ENCODE measurements at places on chromosomes 5 and 9. TPM values are rescaled to one million over a fixed set of nuclear protein-coding genes. Genes with fewer than 3 reads are reported as not detected.

The EGFL7 gene
- total RNA-seq, result 30.2 TPM

The LHX6 gene
- total RNA-seq, result 7.6 TPM

The PCDHB11 gene
- not detected for total RNA-seq

The NTRK2 gene
- not detected for total RNA-seq

DNA sequence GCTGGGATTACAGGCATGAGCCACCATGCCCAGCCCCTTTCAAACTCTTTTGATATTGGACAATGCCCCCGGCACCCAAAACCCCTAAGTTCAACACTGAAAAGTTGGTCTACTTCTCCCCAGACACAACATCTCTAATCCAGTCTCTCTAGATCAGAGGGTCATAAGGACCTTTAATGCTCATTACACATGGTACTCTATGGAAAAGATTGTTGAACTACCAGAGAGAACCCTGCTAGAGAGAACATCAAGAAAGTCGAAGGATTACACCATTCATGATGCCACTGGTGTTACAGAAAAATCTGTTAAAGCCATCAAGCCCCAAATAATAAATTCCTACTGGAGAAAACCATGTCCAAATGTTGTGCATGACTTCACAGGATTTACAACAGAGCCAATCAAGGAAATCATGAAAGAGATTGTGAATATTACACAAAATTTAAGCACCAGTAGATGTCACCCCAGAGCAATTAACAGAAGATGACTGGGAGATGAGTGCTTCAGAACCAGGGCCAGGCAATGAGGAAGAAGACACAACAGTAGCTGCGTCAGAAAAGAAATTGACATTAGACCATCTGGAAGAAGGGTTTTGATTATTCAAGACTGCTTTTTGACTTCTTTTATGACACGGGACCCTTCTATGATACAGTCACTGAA lies 28.3 kb upstream of the NIPAL4 start:
- DNase-seq, result no peak
- no peaks in the 10 kb centered on the region for H3K36me3 ChIP-seq
- H3K27me3 ChIP-seq, result no peaks in the 10 kb centered on the region
- no peak overlapping the region for H3K4me3 ChIP-seq
- H3K27ac ChIP-seq, result no peak overlapping the region

GRCh38 chr5:117461966-117462365 lies 887.3 kb upstream of the SEMA6A start:
- no peak overlapping the region for H3K27ac ChIP-seq
- no peak for DNase-seq
- H3K4me3 ChIP-seq, result no peak overlapping the region
- H3K27me3 ChIP-seq, result no peaks in the 10 kb centered on the region
- H3K36me3 ChIP-seq, result no peaks in the 10 kb centered on the region

DNA sequence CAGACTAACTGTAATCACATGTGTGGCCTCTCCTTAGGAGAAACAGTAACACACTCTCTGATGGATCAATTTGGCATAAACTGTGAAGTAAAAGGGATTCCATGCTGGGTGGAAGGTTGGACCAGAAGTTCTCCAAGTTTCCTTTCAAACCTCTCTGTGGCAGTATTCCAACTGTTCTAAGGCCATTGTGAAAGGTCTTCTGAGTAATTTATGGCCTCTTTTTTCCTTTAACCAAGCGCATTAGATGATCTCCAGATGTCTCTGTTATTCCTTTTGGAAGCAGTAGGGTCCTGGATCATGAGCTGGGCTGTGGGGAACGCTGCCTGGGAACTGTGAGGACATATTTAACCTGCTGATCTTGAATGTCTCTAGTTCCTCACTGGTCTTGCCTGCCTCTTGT lies 80.6 kb upstream of the IL6ST start:
- no peaks in the 10 kb centered on the region for H3K36me3 ChIP-seq
- H3K27me3 ChIP-seq, result no peaks in the 10 kb centered on the region
- H3K27ac ChIP-seq, result no peak overlapping the region
- DNase-seq, result no peak

DNA sequence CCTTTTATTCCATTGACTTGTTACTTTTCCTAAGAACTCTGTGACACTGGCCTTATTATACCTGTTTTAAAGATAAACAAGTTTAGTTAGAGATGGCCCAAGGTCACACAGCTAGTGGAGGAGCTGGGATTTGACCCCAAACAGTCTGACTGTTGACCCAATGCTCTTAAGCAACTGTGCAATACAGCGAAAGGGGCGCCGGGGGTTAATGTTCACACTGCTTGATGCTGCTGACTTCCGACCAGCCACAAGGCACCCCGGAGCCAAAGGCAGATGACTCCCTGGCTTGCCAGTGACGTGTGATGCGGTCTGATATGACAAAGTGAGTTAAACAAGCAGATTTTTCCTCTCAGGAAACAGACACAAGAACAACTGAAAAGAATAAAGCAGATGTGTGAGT lies 23.9 kb downstream of the PIK3R1 start:
- peaks cover 1% of the 10 kb centered on the region for H3K36me3 ChIP-seq
- no peak overlapping the region for H3K27ac ChIP-seq
- no peaks in the 10 kb centered on the region for H3K27me3 ChIP-seq

GRCh38 chr5:72268753-72269410 lies 51.2 kb downstream of the MRPS27 start:
- DNase-seq, result peak; percentile 72
- H3K27me3 ChIP-seq, result no peaks in the 10 kb centered on the region
- no peaks in the 10 kb centered on the region for H3K36me3 ChIP-seq
- H3K4me3 ChIP-seq, result no peak overlapping the region
- H3K4me1 ChIP-seq, result 0 out of 2 replicates have a peak, but pooled peaks cover 5% of the 10 kb centered on the region
- peak overlapping the region; percentile 6 for H3K27ac ChIP-seq

DNA sequence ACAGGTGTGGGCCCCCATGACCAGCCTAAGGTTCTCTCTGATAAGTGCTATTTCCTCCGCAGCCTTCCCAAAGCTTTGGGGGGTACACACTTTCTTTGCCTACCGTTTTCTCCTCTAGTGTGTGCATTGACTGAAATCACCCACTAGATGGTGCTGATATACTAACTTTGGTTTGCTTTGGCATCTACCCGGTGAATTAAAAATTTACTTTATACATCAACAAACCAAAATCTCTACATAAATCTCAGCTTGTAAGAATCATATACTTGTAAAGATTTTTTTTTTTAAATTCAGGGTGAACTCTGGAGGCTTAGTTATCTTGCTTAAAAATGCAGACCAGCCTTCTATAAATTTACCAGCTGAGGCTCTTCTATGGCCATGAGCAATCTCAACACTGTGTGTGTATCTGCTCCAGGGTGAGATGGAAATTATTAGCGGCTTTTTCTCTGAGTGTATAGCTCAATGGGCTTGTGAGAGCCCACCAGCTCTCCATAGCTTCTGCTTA lies 475.7 kb upstream of the TNC start:
- no peaks in the 10 kb centered on the region for H3K36me3 ChIP-seq
- H3K4me3 ChIP-seq, result no peak overlapping the region
- H3K27me3 ChIP-seq, result no peaks in the 10 kb centered on the region

- H3K4me3 ChIP-seq, result no peak overlapping the region
- H3K27ac ChIP-seq, result no peak overlapping the region
- peaks cover 7% of the 10 kb centered on the region for H3K4me1 ChIP-seq
- no peak for DNase-seq
- H3K36me3 ChIP-seq, result no peaks in the 10 kb centered on the region
Measured at GRCh38 chr5:71887680-71888079, 168.6 kb downstream of the CARTPT start.

GRCh38 chr5:100550531-100551051 lies 15.4 kb downstream of the FAM174A start:
- no peak for DNase-seq
- no peak overlapping the region for H3K4me3 ChIP-seq
- H3K27ac ChIP-seq, result no peak overlapping the region
- H3K4me1 ChIP-seq, result no peaks in the 10 kb centered on the region
- H3K27me3 ChIP-seq, result no peaks in the 10 kb centered on the region
- H3K36me3 ChIP-seq, result no peaks in the 10 kb centered on the region

DNA sequence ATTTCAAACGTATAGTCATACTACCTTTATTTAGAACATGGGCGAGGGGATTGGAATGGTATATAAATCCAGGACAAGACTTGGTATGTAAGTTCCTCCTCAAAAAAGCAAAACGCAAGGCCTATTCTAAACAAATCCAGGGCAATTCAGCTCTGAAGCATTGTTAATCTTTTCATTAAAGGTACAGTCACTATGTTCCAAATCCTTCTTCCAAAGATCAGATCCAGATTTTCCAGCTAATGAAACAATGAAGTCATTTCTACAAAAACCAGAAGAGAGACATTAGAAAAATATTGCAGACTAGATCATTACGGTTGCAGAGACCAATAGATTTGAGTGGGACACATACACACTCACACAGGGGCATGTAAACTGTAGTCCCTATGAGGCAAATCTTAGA lies 116.1 kb upstream of the BNC2 start:
- H3K4me3 ChIP-seq, result no peak overlapping the region
- H3K36me3 ChIP-seq, result no peaks in the 10 kb centered on the region
- no peaks in the 10 kb centered on the region for H3K27me3 ChIP-seq
- no peak overlapping the region for H3K27ac ChIP-seq
- no peak for DNase-seq
- no peaks in the 10 kb centered on the region for H3K4me1 ChIP-seq

DNA sequence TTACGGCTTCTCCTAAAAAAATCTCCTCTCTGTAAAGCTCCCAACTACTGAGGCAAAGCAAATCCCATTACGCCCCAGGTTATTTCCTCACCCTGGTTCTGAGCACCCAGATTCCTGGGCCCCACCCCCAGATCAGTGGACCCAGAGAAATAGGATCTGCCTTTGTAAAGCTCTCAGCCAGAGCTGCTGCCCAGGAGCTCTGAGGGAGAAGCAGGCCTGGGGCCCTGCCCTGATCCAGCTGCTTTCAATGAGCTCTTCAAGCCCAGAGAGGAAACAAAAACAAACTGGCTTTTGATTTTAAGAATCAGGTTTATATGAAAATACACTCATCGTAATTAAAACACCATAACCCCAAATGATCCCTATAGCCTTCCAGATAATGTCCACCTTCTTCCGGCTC lies 124.5 kb downstream of the C5orf15 start:
- H3K27me3 ChIP-seq, result no peaks in the 10 kb centered on the region
- H3K27ac ChIP-seq, result no peak overlapping the region
- H3K4me3 ChIP-seq, result no peak overlapping the region
- H3K36me3 ChIP-seq, result no peaks in the 10 kb centered on the region

DNA sequence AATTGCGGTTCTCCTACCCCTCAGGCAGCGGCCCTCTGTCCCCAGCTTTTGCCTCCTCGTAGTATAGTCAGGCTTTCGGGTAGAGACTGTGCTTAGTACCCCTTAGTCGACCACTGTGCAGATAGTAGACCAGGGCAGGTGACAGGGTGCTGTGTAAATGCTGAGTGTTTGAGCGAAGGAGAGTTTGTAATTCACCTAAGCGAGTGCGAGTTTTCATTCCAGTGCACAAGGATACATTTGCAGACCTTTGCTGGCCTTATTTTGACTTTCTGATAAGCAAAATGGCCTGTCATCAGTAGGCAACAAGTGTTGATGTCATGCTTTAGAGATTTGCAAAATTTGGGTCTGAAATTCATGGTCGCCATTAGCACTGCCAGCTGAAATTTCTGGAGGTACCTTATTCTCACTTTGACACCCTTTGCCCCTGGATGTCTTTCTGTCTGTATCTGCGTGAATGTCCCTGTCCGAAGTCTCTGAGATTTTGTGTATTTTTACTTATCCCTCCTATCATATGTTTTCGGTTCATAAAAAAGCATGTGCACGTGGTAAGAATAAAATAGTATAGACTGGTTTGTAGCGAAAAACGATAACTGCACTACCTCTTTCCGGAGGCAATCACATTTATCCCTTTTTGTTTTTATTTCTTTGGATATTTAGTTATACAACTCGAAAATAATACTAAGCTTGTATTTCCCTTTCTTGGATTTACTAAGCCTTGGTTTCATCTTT lies 1.9 kb downstream of the LMNB1 start:
- no peak for DNase-seq
- H3K27ac ChIP-seq, result peak overlapping the region; percentile 96
- H3K4me1 ChIP-seq, result peaks cover 15% of the 10 kb centered on the region
- no peaks in the 10 kb centered on the region for H3K27me3 ChIP-seq

- no peak overlapping the region for H3K4me3 ChIP-seq
- H3K27ac ChIP-seq, result no peak overlapping the region
- no peaks in the 10 kb centered on the region for H3K36me3 ChIP-seq
- H3K4me1 ChIP-seq, result no peaks in the 10 kb centered on the region
- H3K27me3 ChIP-seq, result no peaks in the 10 kb centered on the region
- no peak for DNase-seq
Measured at GRCh38 chr9:27653957-27654356, 80.7 kb upstream of the C9orf72 start.

DNA sequence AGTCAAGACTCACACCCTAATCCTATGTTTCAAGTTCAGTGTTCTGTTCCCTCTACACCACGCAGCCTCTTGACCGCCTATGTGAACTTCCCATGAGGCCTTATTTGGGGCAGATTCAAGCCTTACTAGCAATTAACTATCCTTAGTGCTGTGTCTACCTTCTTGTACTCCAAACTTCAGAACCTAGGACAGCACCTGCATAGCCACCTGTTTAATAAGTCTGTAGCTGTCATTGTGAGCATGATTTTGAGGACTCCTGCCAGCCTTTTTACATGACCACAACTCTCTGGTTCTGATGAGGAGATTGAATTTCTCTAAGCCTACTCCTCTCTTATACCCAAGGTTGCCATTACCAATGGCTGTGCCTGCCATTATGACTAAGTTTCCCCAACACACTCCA lies 50.8 kb upstream of the PCSK1 start:
- H3K4me1 ChIP-seq, result no peaks in the 10 kb centered on the region
- no peaks in the 10 kb centered on the region for H3K27me3 ChIP-seq
- H3K4me3 ChIP-seq, result no peak overlapping the region
- DNase-seq, result peak; percentile 47
- no peak overlapping the region for H3K27ac ChIP-seq

DNA sequence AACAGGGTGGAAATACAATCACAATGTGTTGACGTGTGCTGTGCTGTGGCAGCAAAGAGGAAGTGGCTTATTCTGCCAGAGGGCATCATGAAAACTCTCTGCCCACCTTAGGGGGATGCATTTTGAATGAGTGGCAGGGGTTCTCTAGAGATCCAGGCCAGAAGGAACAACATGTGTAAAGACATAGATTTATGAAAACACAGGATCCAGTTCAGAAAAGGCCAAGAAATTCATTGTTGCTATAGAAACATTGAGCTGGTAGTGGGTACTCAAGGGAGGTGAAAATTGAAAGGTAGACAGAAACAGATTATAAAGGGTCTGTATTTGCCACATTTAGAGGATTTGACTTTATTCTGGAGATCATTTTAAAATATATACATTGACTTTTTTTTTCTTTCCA lies 417.7 kb downstream of the ENC1 start:
- DNase-seq, result no peak
- no peaks in the 10 kb centered on the region for H3K4me1 ChIP-seq
- no peaks in the 10 kb centered on the region for H3K27me3 ChIP-seq
- H3K27ac ChIP-seq, result no peak overlapping the region
- no peak overlapping the region for H3K4me3 ChIP-seq

- no peaks in the 10 kb centered on the region for H3K27me3 ChIP-seq
- no peak overlapping the region for H3K27ac ChIP-seq
- DNase-seq, result no peak
- peaks cover 4% of the 10 kb centered on the region for H3K4me1 ChIP-seq
- no peaks in the 10 kb centered on the region for H3K36me3 ChIP-seq
Measured at GRCh38 chr5:93092349-93093105, 488.5 kb downstream of the NR2F1-AS1 start.

GRCh38 chr9:88783711-88784083 lies 207.6 kb upstream of the S1PR3 start:
- H3K27ac ChIP-seq, result no peak overlapping the region
- no peaks in the 10 kb centered on the region for H3K27me3 ChIP-seq
- H3K4me1 ChIP-seq, result no peaks in the 10 kb centered on the region
- no peaks in the 10 kb centered on the region for H3K36me3 ChIP-seq

Data from Caco-2 (cell line).